ENCODE measurements at places on chromosomes 1 and 21.

DNA sequence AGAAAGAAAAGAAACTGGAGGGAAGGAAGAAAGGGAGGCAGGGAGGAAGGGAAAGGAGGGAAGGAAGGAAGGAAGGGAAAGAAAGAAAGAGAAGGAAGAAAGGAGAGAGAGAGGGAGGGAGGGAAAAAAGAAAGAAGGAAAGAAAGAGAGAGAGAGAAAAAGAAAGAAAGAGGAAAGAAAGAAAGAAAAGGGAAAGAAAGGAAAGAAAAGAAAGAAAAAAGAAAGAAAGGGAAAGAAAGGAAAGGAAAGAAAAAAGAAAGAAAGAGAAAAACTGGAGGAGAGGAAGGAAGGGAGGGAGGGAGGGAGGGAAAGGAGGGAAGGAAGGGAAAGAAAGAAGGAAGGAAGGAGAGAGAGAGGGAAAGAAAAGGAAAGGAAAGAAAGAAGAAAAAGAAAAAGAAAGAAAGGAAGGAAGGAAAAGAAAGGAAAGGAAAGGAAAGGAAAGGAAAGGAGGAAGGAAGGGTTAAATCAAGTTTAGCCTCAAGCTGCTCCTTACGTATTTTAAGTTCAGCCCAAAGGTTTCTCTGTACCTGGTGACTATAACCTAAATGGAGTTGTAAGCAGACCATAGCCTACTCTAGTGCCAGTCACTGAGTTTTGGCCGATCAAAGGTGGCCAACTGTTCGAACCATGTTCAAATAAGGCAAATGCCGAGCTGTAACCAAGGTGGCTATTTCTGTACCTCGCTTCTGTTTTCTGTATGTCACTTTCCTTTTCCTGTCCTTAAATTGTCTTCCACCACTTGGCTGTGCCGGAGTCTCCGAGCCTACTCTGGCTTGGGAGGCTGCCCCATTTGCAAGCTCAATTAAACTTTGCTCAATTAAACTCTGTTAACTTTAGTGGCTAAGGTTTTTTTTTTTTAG is 37.8 kb upstream of the TMPRSS2 start:
- no peak for DNase-seq

DNA sequence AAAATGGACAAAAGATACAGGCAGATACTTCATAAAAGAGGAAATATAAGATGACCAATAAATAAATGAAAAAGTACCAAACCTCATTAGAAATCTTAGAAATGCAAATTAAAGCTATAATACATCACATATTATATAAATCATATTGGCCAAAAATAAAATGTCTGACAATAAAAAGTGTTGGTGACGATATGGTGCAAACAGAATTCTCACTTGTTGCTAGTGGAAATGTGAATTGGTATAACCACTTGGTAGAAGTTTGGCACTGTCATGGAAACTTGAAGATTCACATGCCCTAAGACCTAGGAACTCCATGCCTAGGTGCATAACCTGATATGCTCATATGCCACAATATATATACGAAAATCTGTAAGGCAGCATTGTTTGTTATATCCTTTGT is 4.4 kb upstream of the TLR5 start:
- DNase-seq = no peak

GRCh38 chr1:212669102-212669501 is 30.5 kb downstream of the BATF3 start:
- no peak for DNase-seq

- DNase-seq = peak; percentile 36
These were observed 1211.0 kb upstream of the ADGRL4 start for GRCh38 chr1:80217377-80217986.

Measured in retina (tissue), 1 donor.